Left kidney (tissue), 8 donors: ENCODE measurements at places on chromosomes 12 and 14. TPM values are rescaled to one million over a fixed set of nuclear protein-coding genes. Genes with fewer than 3 reads are reported as not detected.

GRCh38 chr14:101473045-101473729 lies 88.1 kb upstream of the DIO3 start:
- no peak for DNase-seq

DNA sequence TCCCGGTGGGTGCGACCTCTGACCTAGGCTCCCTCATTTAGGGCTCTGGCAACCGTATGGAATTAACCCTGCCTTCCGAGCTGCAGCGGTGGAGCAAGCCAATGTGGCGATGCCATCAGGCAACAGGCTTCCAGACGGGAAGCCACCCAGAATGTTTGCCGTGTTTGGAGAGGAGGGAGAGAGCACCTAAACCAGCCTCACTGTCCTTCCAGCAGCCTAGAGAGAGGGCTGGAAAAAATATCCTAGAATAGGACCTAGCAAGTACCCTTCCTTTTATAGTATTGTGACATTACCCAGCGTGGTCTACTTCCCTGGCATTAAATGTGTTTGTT lies 287 bp upstream of the SLC2A13 start:
- DNase-seq, result no peak

DNA sequence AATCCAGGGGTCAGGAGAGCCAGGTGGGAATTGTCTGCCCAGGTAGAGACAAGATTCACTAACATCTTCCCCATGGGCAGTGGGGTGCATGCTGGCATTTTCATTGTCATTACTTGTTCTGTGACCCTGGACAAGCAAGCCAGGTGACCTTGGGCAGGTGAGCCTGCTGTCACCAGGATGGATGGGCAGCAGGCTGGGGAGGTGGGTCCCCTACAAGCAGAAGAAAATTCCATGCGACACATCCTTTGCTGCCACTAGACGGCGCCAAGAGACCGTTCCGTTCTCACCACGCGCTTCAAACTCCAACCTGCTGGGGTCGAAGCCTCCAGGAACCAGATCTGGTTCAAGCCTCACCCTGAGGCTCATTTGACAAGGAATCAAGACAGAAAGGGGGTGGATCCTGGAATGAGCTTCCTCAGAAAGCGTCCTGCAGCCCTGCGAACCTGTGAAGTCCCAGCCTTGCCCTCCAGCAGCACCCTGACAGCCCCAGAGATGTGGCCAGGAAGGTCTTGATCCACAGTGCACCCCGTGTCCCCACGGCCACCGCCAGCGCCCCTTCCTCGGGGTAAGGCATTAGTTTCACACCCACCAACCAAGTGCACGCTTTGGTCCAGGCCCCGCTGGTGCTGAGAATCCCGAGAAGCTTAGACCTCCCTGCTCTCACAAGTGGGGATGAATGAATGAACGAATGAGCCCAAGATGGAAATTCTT lies 3.2 kb upstream of the DYNC1H1 start:
- no peak for DNase-seq

DNA sequence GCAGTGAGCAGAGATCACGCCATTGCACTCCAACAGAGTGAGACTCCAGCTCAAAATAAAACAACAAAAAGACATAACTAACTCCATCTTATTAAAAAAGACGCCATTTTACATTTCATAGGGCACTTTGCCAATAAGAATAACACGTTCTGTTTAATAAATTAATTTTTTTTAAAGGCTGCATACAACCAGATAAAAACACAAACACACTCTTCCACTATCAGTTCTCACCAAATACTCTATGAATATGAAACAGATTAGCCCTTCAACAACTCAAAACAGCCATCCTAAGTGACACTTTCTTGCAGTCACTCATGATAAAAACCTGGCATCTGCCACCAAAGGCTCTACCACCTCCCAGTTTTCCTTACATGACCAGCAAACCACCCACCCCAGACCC lies 16.1 kb downstream of the AICDA start:
- DNase-seq, result no peak

DNA sequence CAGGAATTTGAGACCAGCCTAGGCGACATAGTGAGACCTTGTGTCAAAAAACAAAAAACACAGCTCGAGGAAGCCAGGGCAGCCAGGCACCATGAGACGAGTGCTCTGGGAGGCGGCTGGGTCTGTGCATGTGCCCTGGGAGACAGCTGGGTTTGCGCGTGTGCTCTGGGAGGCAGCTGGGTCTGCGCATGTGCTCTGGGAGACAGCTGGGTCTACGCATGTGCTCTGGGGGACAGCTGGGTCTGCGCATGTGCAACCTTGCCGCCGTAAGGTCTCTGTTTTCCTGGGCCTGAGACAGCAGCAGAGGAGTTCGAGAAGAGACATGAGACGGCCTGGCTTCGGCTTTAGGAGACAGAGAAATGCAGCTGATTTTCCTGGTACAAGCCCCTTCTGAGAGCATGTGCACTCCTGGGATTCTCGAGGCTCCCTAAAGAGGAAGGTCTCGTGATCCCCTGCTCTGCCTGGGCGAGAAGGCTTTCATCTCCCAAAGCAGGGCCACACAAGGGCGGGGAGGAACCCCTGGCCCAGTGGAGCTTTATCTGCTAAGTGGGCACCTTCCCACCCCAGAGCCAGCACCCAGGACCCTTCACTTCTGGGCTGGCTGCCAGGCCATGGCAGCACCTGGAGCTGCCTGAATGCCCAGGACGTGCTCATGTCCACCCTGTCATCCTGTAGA lies 3.5 kb upstream of the BDKRB1 start:
- no peak for DNase-seq

DNA sequence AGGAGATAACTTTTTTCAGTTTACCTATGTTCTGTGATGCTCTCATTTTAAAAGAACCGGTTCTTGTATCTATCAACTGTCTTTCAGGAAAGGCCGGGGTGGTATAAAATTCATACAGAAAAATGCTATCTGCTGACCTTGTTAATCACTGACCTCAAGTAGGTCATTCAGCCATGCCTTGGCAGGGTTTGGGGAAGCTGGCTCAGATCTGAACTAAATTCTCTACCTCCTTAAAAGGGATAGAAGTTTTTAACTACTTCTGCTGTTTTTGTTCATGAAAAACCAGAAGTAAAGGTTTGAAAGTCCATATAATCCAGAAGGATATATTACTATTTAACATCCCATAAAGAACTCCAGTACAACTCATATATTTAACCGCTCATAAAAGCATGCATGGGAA lies 10.1 kb downstream of the MYRFL start:
- DNase-seq, result no peak

DNA sequence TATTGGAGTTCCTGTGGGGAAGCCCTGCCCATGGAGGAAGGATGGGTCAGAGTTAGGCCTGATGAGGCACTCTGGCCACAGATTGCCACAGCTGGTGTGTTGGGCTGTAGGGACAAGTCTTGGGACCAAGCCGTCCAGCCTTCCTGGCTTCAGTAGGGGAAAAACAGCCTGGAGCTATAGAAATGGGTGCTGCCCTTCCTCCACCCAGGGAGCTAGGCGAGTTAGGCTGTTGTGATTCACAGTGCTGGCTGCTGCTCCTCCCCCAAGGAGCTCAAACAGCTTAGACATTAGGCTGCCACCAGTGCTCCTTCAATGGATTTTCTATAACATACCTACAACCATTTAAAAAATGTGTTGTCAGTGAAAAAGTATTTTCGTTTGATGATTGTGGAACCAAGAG lies 274.3 kb downstream of the RPL10L start:
- DNase-seq, result no peak

DNA sequence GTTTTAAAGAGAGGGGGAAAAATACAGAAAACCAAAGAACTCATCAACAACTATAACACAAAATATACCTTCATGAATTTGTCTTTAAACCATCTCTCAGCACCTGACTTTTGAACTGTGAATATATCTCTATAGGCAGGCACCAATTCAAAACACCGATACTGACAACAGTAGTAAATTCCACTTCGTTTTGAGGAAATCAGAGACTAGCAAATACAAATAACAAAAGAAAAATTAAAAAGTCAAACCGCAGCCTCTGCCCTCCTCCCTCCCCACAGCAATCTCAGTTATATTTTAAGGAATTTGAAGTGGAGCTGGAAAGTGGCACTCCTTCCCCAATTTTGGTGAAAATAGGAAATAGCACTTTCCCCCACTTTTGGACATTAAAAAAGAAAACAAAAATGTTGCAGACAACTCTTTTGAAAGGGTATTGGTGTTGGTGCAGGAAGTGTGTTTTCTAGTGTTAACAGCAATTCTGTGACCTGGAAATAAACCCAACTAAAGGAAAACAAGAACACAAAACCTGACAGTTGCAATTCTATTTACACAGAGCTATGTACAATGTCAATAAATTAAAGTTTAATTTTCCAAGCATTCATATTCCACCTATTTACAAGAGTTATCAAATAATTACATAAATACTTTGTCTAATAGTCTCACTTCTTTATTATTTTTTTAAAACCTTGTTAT lies 13.5 kb downstream of the TBX3 start:
- DNase-seq, result no peak

DNA sequence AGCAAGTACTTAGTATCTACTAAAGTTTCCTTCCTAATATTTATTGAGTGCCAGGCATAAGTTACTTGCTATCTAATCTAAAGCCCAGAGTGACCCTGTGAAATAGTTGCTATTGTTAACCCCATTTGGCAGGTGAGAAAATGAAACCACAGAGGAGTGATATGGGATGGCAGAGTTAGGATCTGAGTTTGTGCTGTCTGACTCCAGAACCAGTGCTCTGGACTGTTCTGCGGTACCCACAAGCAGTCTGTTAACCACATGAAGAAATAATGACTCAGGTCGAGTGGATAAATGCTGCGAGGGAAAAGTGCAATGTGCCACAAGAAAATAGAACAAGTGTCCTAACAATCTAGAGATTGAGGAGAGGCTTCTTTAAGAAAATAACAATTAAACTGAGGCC lies 60.7 kb upstream of the GZMB start:
- no peak for DNase-seq

- DNase-seq, result no peak
These were observed 49.8 kb downstream of the NOC4L start for GRCh38 chr12:132194056-132194455.

DNA sequence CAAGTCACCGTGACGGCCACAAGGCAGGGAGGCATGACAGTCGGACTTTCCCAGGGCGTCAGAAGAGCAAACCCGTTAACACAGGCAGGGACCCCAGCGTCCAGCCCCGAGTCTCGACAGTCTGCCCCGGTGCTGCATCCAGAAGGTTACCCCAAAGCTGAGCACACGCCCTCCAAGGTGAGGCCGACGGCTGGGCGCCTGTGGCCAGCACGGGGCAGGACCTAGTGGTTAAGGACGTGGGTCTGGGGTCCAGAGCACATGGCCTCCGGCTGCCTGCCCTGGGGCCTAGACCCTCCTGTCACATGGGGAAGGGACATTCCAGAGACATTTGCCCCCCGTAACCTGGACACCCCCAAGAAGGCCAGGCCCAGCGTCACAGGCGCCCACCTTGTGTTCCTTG lies 29.7 kb upstream of the BTBD6 start:
- no peak for DNase-seq

GRCh38 chr12:77725611-77726010 lies 105.1 kb upstream of the NAV3 start:
- DNase-seq, result no peak

GRCh38 chr14:78345131-78345744 lies 175.1 kb downstream of the NRXN3 start:
- no peak for DNase-seq

DNA sequence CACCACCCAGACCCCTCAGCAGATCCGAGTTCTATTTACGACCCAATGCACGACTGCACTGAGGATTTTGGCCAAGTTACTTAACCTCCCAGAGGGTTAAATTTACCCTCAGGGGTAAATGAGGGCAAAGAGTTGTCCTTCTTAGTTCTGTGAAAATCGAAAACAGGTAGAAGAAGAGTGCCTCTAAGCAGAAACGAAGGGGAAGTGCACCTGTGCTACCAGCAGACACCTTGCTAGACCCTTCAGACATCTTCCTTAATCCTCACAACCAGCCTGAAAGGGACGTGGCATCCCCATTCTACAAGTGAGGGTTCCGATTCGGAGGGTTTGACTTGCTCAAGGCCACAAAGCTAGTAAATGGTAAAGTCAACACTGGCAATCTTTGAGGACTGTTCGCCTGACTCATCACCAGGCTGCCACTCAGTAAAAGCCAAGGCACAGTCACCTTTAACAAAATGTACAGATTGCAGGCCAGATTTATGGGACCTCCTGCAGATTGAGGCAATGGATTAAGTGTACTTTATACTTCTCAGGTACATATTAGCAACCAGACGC lies 1.6 kb downstream of the GSG1 start:
- no peak for DNase-seq

DNA sequence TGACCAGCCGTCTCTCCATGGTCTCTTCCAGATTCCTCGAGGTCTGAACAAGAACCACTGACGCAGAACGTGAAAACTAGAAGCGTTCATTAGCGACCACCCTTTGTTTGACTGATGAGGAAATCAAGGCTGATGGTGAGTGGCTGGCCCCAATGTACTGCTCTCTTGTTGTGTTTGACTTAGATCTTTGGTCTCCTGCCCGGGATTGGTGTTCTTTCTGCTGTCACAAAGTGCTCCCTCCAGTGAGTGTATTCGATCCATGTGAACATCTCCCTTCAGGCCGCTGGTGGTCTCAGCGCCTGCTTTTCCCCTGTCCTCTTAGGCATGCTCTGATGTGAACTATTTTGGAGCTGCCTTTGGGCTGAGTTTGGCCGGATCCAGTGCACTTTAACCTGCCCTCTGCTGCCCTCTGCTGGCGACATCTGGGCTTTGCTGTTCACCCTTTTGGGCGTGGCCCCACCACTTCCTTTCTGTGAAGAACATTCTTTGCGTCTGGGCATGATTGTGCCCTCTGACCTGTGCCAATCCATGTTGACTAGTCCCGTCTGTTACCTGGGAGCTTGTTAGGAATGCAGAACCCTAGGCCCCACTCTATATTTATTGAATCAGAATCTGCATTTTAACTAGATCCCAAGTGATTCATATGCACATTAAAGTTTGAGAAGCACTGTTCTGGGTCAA lies 279.1 kb downstream of the TTC6 start:
- DNase-seq, result peak; percentile 65

- no peak for DNase-seq
These were observed 9.7 kb downstream of the HIF1A start for GRCh38 chr14:61705017-61705416.

- no peak for DNase-seq
These were observed 1.4 kb downstream of the MAP3K9 start for GRCh38 chr14:70807898-70808415.

- no peak for DNase-seq
These were observed 87.5 kb downstream of the PLXNC1 start for GRCh38 chr12:94235848-94236247.

GRCh38 chr12:100672075-100672592 lies 98.7 kb downstream of the GAS2L3 start:
- no peak for DNase-seq

Gene RIN3
- polyA plus RNA-seq, result 4.7 TPM

Gene SINHCAF
- 311 TPM for polyA plus RNA-seq

Gene MIP
- polyA plus RNA-seq, result 0.17 TPM

Gene DMAC2L
- 33.1 TPM for polyA plus RNA-seq

Gene CHFR
- 31.6 TPM for polyA plus RNA-seq

Gene INHBC
- polyA plus RNA-seq, result 0.27 TPM
